ENCODE measurements at places on chromosomes 1 and 21. TPM values are rescaled to one million over a fixed set of nuclear protein-coding genes. Genes with fewer than 3 reads are reported as not detected.

MX2 gene
- total RNA-seq = 0.60 TPM

CELA2B gene
- total RNA-seq = not detected

MCOLN3 gene
- under 0.01 TPM for total RNA-seq

RIPPLY3 gene
- not detected for total RNA-seq

RPTN gene
- total RNA-seq = not detected

PRRX1 gene
- 167 TPM for total RNA-seq

RUNX3 gene
- 0.12 TPM for total RNA-seq

CENPF gene
- 0.70 TPM for total RNA-seq

VTCN1 gene
- total RNA-seq = not detected

SLC22A15 gene
- 3.0 TPM for total RNA-seq

ADAM30 gene
- not detected for total RNA-seq

STIL gene
- 1.2 TPM for total RNA-seq

LRRC38 gene
- 0.38 TPM for total RNA-seq

CD1B gene
- not detected for total RNA-seq

GNAT2 gene
- not detected for total RNA-seq

SPRR2G gene
- not detected for total RNA-seq

BEST4 gene
- 0.08 TPM for total RNA-seq

SMCP gene
- total RNA-seq = 0.35 TPM

BPNT1 gene
- total RNA-seq = 13.0 TPM

OR14K1 gene
- not detected for total RNA-seq

OR2G2 gene
- total RNA-seq = not detected

All from smooth muscle cell of the coronary artery (primary cell).